ENCODE measurements at places on chromosomes 11 and 22.

- DNase-seq = no peak
These were observed 709 bp downstream of the MRGPRX4 start for GRCh38 chr11:18173225-18173866.

- no peak for DNase-seq
These were observed 45.0 kb upstream of the NNMT start for GRCh38 chr11:114250993-114251814.

DNA sequence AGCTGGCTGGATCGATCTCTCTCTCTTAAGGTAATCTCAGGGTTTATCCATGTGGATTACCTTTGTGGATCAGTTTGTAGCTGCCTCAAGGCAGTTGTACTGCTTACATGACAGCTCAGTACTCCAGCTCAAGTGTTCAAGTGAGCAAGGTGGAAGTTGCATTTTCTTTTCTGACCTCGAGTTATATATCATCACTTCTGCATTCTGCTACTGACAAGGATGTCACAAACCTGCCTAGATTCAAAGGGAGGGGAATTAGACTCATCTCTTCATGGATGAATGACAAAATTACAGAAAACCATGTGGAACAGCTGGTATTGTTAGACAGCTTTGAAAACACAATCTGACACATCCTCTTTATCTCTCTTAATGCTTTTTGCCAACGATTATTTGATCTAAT is 6.1 kb upstream of the TCN2 start:
- no peak for DNase-seq

DNA sequence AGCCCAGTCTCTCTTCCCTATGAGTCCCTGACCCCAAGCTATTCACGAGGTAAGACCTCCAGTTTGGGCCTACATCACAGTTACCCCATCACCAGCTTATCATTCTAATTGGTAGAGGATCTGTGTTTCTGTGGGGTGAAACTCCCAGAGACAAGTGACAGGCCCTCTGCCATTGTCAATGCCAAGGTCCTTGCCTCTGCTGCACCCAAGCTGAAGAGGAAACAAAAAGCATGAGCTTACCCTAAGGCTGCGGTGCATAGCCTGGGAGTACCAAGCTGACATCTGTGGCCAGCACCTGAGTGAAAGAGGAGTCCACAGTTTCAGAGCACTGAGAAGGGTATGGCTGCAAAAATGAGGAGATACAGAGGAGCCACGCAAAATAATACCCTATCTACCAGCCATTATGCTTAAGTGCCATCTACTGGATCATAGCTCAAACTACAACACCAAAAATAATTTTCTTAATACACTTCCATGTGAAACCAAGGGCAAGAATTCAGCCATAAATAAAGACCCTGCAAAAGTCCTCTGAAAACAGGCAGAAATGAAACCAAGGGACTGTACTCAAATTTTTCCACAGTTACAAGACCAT is 62.3 kb upstream of the ANO5 start:
- DNase-seq = no peak

DNA sequence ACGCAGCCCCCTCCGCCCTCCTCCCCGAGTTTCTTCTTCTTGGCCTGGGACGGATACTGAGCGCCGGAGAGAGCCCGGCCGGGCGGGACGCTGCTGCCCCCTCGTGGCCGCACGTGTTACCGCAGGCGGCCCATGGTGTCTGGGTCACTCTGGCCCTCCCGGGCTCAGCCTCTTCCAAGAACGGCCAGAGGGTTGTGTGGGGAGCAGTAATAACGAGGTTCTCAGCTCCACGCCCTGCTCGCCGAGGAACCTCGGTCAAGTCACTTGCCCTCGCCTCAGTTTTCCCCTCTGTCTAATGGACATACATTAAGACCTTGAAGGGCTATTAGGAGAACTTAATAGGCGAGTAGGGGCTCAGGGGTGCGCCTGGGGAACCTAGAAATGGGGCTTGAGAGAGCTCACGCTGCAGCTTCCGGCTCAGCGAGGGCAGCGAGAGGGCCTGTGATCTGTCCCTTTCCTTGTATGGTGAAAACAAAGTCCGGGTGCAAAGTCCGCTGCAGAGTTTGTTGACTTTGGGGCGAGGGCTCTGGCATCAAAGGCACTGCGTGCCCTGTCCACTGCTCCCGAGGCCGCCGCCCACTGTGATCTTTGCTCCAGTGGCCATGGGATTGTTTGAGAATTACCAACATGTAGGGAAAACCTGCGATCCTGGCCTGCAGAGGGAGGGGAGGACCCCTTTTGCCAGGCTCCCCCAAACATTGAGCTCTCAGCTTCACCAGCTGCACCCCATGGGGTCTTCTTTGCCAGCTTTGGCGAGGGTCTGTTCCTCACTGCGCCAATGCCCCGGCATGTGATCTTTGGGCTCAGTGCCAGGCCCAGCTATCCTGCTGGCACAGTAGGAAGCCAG is 14.4 kb upstream of the LRP5 start:
- DNase-seq = no peak

- no peak for DNase-seq
These were observed 315.3 kb upstream of the LUZP2 start for GRCh38 chr11:24181395-24182047.

DNA sequence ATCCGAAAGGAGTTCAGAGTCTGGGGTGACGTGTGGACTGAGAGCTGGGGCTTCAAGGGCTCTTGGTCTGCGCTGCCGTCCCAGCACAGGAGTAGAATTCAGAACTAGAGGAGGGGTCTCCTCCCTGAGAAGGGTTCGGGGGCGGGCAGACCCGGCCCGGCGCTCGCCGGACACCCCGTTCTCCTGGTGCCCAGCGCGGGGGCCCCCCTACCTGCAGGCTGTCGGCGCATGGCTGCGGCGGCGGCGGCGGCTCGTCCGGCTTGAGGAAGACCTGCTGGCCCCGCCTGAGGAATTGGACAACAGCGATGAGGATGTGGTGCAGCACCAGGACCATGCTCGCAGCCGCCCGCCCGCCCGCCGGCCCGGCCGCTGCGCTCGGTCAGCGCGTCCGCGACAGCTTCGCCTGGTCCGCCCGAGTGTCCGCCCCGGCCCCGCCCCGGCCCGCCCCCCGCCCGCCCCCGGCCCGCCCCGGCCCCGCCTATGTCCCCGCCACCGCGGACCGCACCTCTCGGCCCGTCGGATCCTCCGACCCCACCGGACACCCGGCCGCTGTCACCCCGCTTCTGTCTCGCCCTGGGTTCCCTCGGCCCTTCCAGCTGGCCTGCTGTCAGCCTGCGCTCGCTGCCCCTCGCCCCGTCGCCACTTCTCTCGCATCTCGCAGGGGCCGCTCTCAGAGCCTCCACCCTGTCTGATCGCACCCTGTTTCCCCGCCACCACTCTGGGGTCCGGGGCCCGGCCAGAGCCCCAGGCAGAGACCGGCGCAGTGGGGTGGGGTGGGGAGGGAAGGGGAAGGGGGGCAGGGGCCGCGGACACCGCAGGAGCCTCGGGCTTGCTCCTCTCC is 32.0 kb downstream of the PDE2A start:
- no peak for DNase-seq

GRCh38 chr11:416051-416756 is 1.4 kb upstream of the SIGIRR start:
- no peak for DNase-seq

DNA sequence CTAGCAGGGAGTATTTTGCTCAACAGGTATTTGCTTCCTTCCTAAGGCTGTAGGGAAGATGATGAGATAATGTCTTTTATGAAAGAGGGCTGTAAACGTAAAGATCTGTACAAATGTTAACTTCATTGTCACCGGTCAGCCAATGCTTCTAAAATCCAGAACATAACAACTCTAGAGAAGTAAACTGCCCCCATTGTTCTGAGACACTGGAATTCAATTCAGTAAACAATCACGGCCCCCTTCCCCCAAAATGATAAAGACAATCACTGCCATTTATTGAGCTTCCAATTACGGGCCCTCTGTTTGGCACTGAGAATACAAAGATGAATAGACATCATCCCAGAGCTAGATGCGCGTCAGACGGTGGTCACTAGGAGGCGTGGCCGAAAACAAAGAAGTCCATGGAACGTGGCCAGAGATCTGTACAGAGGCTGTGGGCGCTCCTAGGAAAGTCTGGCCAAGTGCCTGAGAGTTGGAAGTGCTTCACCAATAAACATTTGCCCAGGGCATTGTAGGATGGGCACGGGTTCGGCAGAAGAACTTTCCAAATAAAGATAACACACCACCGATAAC is 576 bp downstream of the TMEM258 start:
- no peak for DNase-seq

- DNase-seq = no peak
These were observed 807 bp downstream of the TRIM3 start for GRCh38 chr11:6472934-6473333.

DNA sequence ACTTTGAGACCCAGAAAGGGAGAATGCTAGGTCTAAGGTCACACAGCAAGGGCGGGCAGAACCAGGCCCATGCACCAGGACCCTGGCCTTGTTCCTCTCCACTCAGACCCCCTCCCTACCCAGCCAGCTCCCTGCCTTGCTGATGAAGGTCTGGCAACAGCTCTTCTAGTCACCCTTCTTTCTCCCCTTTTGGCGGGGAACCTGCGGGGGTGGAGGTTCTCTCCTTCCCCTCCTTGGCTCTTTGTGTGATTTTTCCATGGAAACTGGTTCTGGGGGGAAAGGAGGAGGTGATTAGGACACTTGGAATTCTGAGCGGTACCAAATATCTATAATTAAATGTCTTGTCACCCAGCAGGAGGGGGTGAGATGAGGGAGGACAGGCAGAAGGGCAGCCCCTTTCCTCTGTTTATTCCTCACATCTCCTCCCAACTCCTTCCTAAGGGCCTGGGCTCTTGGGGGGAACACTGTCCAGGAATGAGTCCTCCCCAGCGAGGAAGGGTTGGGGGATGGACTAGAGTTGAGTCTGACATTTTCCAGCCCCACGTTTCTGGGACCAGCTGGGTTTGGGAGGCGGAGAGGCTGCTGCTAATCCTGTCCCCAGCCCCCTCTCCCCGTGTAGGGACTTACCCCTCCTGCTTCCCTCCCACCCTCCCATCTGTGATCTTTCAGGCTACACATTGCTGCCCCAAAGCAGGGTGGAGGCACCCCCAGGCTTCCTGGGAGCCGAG is 7.4 kb downstream of the ARHGEF17 start:
- no peak for DNase-seq

DNA sequence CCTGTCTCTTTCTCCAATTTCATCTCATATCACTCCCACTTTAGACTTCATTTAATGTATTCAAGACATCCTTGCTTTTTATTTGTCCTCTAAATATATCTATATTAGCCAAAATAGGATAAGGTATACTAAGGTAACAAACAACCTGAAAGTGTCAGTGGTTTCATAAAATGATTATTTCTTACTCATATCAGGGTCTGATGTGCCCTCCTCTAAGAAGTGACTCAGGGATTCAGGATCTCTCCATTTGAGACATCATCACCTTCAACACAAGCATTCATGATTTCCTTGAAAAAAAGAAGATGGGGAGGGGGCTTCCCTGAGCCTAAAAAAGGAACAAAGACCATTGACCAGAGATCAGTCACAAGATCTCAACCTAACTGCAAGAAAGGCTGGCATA is 131.4 kb upstream of the POU2AF2 start:
- DNase-seq = no peak

DNA sequence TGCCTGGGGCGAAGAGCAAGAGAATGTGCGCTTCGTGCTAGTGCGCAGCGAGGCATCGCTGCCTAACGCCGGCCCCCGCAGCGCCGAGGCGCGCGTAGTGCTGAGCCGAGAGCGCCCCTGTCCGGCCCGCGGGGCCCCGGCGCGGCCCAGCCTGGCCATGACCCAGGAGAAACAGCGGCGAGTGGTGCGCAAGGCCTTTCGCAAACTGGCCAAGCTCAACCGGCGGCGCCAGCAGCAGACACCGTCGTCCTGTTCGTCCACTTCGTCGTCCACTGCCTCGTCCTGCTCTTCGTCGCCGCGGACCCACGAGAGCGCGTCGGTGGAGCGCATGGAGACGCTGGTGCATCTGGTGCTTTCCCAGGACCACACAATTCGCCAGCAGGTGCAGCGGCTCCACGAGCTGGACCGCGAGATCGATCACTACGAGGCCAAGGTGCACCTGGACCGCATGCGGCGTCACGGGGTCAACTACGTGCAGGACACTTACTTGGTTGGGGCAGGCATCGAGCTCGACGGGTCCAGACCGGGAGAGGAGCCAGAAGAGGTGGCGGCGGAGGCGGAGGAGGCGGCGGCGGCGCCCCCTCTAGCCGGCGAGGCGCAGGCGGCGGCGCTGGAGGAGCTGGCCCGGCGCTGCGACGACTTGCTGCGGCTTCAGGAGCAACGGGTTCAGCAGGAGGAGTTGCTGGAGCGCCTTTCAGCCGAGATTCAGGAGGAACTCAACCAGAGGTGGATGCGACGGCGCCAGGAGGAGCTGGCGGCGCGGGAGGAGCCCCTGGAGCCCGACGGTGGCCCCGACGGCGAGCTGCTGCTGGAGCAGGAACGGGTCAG is 1.0 kb downstream of the RASSF10 start:
- no peak for DNase-seq

- no peak for DNase-seq
These were observed 9.7 kb upstream of the TXN2 start for GRCh38 chr22:36491155-36491554.

All from Panc1 (cell line).